Left ventricle myocardium superior (tissue), 1 donor: ENCODE measurements at places on chromosomes 7 and 10. TPM values are rescaled to one million over a fixed set of nuclear protein-coding genes. Genes with fewer than 3 reads are reported as not detected.

UBE2D4 gene
- 42.0 TPM for total RNA-seq

DNA sequence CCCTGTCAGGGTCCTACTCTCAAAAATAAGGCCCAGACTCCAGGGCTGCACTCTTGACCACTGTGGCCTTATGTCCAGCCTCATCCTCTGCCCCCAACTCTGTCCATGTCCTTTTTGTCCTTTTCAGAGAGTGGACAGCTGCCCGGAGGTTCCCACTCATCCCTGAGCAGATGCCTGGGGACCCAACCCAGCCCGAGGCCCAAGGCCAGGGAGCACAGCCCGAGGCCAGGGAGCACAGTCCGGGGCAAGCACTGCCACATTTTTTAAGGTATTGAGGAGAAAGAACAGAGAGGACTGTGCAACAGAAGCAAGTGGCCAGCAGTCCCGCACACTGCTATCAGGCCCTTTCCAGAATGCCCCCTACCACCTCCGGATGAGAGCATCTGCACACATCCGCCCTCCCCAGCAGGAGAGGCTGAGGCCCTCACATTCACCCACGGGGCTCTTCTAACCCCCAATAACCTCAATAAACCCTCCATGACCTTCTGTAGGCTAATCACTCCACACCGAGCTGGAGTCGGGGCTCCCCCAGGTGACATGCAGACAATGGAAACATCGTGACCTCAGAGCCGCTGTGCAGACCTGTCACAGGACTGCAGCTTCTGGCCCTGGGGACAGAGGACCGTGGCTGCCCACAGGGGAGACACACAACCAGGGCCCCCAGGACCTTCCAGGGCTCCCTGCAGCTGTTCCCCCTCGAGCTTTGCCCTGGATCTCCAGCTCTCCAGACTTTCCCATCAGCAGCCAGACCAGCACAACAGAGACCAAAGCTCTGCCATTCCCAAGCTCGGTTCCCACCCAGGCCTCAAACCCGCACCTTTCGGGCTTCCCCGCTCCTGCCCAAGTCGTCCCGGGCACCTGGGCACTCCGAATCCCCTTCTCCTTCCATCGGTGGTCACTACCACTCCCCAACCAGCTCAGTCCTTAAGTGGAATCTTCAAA, 51.4 kb downstream of the CAMK2B start:
- peak; percentile 19 for DNase-seq

TRIM50 gene
- 0.30 TPM for total RNA-seq

DNA sequence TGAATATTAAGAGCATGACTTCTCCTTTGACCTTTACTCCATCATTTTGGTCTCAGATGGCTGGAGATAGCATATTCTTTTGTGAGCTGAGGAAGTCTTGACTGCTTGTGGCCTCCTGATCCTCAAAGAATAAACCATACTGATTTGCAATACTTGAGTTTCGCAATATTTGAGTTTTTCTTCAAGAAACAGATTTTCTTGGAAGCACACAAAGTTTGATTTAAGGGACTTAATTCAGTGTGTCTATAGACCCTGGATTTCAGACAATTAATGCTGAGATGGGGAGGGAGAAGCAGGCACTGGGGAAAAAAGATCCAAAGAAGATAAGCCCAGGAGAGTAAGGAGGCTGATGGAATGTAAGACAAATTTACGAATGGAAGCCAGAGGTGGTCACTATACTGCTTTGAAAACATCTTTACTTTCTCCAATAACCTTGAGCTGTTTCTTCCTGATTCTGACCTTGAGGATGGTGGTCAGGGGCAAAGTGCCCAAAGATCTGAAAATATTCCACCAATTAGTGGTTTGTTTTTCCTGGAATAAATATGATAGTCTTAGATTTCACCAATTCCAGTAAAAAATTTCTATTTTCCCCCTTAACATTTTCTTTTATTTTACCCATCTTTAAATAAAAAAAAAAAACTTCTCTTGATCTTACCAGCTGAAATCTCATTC, 7.5 kb downstream of the EPDR1 start:
- DNase-seq, result no peak

- no peak for DNase-seq
These were observed 37.9 kb downstream of the GRK5 start for GRCh38 chr10:119245272-119245671.

DNA sequence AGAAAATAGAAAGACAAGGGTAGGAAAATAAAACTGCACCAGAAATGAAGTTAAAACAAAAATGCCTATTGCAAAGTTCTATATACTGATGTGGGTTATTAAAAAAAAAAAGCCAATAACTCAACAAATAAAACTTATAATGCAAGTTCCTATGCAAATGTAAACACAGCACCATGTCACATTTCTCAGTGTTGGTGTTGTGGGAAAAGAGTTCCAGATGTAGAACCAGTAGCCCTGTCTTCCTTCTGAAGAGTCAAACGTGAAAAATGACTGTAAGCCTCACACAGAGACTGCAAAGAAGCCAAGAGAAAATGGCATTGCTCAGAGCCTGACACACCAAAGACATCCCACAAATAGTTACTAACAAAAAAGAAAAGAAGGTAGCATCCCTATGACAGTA, 10.1 kb downstream of the PON2 start:
- DNase-seq, result no peak

DNA sequence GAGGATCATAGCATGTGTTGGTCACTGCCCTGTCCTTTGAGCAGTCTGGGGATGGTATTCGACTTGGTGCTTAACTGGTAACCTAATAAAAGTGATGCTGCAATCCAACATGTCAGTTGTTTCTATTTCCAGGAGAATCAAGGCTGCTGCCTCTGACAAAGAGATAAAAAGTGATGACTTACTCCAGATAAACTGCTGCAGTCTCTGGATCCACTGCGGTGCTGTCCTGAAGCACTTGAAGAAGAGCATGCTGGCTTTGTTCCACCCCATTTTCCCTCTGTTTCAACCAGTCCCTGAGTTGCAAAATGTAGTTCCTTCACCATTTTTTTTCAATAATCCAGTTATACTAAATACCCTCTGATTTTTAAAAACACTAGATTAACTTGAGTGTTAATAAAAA, 403.5 kb upstream of the ANKRD30A start:
- no peak for DNase-seq

CTTNBP2 gene
- 0.77 TPM for total RNA-seq

DNA sequence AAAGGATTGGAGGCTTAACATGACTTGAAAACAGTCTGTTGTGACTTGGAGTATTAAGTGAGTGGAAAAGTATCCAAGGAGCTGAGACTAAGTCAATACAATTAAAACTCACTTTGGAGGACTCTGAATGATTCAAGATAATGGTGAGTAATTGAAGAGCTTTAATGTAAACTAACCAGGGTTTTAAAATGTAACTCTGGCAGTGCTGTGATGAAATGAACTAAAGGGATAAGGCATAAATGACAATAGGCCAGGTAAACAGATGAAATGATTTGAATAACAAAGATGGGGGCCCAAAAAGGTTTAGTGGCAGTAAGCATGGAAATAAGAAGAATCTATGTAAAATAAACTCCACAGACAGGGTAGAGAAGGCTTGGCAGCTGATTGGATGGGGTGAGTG, 316.5 kb upstream of the CACNA2D1 start:
- DNase-seq, result no peak

- DNase-seq, result no peak
These were observed 27.5 kb downstream of the XPNPEP1 start for GRCh38 chr10:109895848-109896247.

- DNase-seq, result no peak
These were observed 12.3 kb upstream of the C10orf71 start for GRCh38 chr10:49286686-49287085.

- DNase-seq, result no peak
These were observed 16.3 kb upstream of the ORAI2 start for GRCh38 chr7:102417105-102417504.

LEP gene
- 0.42 TPM for total RNA-seq

IL2RA gene
- 1.5 TPM for total RNA-seq

CYP2C19 gene
- total RNA-seq, result not detected

FAM25C gene
- not detected for total RNA-seq

DNA sequence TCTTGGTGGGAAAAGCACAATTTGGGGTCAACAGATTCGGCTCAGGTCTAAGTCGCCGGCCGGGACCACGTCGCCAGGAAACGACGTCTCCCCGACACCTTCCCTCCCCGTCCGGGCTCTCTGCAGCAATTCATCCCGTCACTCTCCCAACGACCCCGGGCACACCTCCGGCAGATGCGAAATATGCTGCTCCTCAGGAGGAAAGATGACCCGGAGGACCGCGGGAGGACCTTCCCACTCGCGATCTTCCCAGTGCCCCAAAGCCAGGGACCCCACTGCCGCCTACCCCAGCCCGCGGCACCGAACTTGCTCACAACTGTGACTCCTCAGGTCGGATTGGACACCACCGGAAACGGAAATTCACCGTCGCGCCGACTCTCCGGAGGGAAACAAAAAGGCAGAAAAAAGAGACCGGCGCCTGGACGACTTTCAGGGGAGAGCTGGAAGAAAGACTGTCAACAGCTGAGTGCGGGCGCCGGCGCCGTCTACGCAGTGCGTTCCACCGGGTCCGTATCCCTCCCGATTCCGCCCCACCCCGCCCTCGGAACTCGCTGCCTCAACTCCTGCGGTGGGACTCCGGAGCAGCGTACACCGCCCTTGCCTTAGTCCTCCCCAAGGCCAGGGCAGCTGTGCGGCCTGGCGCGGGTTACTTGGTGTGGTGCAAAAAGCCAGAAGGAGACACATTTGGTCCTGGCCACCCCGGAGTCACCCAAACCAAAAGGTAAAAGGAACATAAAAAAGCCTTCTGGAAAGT, 13.8 kb upstream of the SEC24C start:
- DNase-seq, result peak; percentile 89

DNA sequence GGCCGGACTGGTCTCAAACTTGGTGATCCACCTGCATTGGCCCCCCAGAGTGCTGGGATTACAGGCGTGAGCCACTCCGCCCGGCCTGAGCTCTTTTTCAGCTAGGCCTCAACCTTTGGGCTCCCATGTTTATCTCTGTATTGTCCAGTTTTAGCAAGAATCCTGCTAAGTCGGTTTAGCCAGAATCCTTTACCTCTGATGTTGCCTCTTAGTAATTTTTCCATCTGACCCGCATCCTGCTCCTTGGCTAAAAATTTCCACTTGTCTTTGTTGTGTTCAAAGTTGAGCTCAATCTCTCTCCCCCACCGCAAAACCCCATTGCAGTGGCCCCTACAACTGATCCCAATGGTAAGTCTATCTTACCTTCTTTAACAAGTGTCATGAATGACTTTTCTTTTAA, 20.7 kb upstream of the ST7 start:
- DNase-seq, result no peak

GRCh38 chr10:109875151-109875568, 48.2 kb downstream of the XPNPEP1 start:
- no peak for DNase-seq

CASP2 gene
- total RNA-seq, result 12.6 TPM

DNA sequence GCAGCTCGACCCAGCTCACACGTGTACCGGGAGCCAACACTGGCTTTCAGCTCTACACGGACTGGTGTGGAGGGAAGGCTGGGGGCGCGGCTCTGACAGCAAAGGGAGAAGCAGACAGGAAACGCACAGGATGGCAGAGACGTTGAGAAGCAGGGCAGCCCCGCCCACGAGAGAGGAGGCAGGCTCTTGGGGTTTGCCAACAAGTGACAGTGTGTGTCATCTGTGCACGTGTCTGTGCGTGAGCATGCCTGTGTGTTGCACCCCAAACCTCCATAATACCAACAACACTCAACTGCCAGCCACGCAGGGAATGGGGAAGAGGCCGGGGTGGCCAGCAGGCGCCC, 64.4 kb upstream of the PDGFA start:
- peak; percentile 48 for DNase-seq

CREB5 gene
- total RNA-seq, result 4.5 TPM

GRCh38 chr7:106999023-106999422, 45.5 kb upstream of the PRKAR2B start:
- DNase-seq, result no peak

DNA sequence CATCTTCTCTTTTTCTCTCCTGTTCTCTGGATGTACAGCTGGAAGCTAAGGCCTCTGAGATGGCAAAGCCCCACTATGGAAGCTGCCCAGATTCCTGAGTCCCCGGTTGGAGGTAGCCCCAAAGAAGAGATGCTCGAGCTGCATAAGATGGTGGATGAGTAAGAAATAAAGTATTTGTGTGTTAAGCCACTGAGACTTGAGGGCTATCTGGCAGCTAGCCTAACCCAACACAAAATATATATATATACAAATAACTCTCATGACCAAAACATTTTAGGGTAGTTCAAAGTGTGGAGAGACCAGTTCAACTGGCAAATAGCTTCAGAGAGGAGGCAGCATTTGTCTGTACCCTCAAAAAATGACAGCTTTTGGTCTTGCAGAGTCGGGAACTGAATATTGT, 72.4 kb upstream of the PDE1C start:
- no peak for DNase-seq

- DNase-seq, result no peak
These were observed 149.8 kb downstream of the GNAT3 start for GRCh38 chr7:80362010-80362618.

DNA sequence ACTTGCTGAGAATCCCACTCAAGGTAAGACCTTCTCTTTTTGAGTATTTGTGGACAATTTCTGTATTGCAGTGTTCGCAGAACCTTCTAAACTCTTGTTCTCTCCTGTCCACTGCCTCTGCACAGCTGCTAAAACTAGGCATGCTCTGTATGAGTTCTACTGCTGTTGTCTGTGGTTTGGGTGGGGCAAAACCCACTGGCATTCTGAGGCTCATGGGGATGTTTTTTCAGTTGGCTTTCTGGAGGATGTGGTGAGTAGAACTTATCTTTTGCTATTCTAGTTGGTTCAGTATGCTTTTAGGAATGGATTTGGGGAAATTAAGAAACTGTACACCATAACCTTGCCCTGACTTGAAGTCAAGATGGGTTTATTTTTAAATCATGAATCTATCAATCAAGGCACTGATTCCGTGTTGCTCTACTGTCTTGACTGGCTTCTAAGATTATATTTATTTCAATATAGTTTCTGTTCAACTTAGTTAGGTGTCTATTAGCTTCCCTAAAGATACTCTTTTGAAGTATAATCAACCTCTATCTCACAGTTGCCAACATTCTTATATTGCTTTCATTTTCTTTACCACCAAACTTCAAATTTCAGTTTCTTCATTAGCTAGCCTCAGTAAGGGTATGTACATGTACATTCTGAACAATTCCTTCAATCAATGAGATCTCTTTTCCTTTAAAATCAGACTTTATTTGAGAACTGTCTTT, 25.0 kb upstream of the C1GALT1 start:
- no peak for DNase-seq

- DNase-seq, result no peak
These were observed 1.8 kb downstream of the ADARB2 start for GRCh38 chr10:1735562-1735961.

GRCh38 chr10:100927266-100927665, 14.5 kb downstream of the SLF2 start:
- DNase-seq, result no peak

SUV39H2 gene
- 5.2 TPM for total RNA-seq
